Forelimb muscle (tissue), 1 donor: ENCODE measurements at places on chromosomes 3 and 15. TPM values are rescaled to one million over a fixed set of nuclear protein-coding genes. Genes with fewer than 3 reads are reported as not detected.

- DNase-seq, result no peak
These were observed 31.9 kb downstream of the SH3BP5 start for GRCh38 chr3:15300323-15301078.

DNA sequence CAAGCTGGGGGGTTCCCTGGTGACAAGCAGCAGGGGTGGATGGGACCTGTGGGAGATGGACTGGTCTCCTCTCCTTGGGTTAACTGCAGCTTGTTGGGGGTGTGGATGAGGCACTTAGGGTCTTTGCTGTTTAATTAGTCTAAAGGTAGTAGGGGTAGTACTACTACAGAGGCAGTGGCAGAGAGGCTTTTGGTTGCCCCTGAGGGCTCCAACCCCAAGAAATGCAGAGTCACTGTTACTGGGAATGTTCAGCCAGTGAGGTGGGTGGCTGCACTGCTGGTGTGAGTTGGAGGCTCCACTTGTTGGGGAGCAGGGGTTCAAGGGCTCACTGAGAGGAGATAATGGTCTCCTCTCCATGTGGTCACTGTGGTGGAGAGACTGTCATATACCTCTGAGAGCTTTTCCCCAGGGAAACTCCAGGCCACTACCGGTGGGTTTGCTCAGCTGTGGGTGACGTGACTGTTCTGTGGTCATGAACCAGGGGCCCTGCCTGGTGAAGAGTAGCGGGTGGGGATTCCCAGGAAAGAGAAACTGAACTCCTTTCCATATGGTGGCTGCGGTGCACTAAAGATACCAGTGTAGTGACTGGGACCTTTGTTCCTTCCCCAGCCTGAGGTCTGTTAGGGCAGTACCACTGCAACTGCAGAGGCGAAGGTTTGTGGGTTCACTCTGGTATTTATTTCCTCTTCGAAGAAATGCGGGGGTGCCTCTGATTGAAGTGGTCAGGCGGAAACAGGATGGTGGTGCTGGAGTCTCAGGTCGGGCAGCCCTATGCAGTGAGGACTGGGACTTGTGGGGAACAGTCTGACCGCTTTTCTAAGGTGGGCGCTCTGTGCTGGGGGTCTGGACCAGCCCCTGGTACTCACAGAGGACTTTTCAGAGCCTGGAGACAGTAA, 68.9 kb upstream of the TNFSF10 start:
- no peak for DNase-seq

GRCh38 chr3:178765472-178765871, 229.2 kb downstream of the KCNMB2 start:
- no peak for DNase-seq

DNA sequence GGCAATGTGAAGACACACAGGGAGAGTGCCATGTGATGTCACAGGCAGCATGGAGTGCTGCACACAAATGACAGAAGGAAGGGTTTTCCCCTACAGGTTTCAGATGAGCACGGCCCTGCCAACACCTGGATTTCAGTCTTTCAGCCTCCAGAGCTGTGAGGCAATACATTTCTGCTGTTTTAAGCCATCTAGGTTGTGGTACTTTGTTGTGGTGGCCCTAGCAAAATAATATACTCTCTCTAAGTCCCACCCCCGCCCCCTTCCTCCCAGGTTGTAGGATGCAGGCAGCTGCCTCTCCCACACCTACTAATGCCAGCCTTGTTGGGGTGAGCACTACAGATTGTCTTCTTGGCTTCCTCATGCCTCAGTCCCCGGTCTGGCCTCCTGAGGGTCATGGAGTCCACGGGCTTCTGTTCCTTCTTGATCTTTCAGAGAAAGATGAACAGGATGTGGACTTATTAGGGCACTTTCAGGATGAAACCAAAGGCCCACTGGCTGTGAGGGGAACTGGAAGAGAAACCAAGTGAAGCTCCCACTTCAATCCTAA, 180.0 kb downstream of the CD47 start:
- DNase-seq, result no peak

- no peak for DNase-seq
These were observed 31.6 kb downstream of the MESD start for GRCh38 chr15:80957976-80958375.

DNA sequence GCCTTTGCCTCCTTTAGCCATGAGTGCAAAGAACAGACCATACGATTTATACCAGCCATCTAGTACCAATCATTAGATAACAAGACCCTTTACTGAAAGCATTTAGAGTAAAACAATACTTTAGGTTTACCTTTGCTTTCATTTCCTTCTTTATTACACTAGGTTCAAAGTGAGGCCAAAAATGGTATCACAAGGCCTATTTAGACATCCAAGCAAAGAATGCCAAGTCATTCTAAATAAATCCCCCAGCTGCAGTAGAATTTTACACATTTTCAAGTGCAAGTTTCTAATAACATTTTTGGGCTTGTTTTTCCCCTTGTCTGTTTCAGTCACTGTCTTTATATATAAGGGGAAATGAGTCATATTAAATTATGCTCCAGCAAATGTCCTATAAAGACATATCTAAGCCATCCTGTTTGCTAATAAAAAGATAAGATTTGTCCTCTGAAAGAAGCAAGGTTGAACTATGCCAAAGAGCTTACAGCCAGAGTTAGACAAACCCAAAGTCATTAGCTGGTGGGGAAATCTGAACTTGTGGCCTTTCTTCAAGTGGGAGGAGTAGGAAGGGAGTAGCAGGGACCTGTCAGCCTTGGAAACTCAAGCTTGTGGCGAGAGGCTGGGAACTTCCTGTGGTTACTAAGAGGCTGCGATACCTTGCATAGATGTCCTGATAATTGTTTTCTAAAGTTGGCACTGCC, 232.7 kb downstream of the MECOM start:
- DNase-seq, result no peak

GRCh38 chr15:46652266-46652665, 1017.4 kb downstream of the SQOR start:
- no peak for DNase-seq

GRCh38 chr15:27065151-27065550, 94.2 kb downstream of the GABRG3 start:
- no peak for DNase-seq

DNA sequence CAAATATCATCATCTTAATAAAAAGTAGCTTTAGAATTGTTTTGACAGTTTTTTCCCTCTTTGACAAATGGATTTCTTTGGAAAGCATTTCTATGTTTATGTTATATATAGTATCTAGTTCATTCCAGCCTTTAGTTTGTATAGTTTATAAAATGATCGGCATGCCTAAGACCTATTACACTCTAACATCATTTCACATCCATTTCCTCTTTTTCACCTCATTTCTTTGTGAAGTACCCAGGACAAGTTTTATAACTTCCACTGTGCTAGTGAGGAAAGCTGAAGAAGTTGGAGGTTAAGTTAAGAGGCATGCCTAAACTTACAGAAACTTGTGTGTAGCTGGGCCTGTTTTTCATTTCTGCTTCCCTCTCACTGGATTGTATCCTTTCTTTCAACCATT, 178.4 kb downstream of the TP63 start:
- no peak for DNase-seq

DNA sequence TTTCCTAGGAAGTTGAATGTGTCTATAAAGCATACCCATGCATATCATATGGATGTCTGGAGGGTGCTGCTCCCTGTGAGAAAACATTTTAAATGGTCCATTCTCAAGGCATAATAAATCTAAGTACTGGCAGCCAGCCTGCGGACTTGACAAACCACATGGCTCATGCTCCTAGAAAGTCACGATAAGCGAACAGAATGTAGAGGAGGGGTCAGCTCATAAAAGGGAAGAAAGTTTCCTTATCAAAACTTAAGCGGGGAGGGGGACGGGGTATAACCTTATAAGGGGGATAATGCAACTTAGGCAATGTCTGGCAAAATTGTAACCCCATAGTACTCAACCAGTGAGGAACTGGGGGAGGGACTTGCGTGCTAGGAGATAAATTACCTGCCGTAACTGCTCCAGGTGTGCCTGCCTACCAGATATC, 159.8 kb upstream of the LMCD1 start:
- no peak for DNase-seq

DNA sequence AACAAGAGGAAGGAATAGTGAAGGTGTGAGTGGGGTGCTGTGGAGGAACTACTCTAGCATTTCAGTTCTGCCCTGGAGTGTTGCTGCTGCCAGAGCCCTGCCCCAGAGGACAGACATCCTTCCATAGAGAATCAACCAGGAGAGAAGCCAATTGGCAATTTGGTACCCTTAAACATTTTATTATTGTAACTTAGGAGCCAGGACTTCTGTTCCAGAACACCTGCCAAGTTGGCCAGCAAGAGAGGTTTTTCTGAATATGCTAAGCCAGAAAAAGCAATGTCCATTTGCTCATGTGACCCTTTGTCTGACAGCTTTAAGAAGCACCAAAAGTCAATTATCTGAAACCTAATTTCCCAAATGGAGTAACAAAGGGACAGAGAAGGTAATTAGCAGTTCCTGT, 264.9 kb downstream of the MEX3B start:
- DNase-seq, result peak; percentile 5

- no peak for DNase-seq
These were observed 2.8 kb upstream of the VGLL3 start for GRCh38 chr3:86993704-86994103.

DNA sequence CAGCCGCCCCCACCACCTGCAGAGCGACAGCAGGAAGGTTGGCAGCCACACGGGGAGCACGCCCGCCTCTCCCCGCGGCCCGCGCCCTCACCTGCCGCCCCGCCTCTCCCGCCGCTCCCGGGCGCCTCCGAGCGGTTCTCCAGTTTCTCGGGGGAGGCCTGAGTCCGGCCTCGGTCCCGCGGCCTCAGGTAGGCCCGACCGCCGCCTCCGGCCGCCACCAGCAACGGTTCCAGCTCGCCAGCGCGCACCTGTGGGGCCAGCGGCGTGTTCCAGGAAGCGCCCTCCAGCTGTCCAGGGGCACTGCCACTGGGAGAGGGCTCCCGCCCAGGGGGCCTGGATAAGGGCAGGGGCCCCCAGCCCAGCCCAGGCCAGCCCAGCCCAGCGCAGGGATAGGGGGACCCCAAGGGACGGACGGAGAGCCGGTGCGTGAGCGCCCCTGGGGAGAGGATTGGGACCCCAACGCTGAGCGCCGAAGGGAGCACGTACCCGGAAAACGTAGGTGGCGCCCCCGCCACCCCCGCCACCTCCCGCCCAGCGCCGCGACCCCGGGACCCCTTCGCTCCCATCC, 2.2 kb downstream of the LTK start:
- no peak for DNase-seq

The FETUB gene
- not detected for polyA plus RNA-seq

The AP3B2 gene
- polyA plus RNA-seq, result 0.29 TPM

The CNTN4 gene
- 9.0 TPM for polyA plus RNA-seq

The ARMC8 gene
- 43.7 TPM for polyA plus RNA-seq

The MESP2 gene
- 0.35 TPM for polyA plus RNA-seq

The CCDC191 gene
- polyA plus RNA-seq, result 4.8 TPM

The LYZL4 gene
- not detected for polyA plus RNA-seq
